ENCODE measurements at places on chromosomes 1 and 21.

DNA sequence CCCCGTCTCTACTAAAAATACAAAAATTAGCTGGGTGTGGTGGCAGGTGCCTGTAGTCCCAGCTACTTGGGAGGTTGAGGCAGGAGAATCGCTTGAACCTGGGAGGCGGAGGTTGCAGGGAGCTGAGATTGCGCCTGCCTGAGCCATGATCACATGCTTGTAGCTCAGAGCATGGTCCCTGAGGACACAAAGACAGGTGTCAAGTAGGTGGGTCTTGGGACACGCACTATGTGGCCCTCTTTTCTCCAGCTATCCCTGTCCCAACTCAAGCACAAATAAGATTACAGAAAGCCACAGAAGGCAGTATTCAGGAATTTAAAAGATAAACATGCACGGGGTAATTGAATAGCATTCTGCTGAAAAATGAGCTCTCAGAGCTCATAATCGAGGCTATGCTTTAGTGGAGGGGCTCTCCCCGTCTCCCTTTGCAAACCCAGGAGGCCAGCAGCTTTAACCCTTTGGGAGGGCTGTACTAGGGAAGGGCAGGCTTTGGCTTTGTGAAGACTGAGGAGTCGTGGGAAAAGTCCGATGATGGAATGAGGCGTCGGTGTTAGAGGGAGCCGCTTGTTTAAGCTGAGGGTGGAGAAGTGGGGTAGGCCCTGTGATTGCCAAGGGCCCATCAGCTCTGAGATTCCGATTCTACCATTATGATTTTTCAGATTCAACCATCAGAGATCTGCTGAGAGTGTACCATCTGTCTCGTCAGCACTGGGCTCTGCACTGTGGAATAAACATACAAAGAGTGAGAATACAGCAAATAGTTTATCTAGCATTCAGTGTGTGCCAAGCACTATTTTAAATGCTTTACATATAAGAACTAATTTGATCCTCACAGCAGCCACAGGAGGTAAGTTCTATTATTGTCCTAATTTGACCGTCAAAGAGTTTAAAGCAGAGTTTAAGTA, 59.7 kb upstream of the CD34 start:
- DNase-seq: no peak

DNA sequence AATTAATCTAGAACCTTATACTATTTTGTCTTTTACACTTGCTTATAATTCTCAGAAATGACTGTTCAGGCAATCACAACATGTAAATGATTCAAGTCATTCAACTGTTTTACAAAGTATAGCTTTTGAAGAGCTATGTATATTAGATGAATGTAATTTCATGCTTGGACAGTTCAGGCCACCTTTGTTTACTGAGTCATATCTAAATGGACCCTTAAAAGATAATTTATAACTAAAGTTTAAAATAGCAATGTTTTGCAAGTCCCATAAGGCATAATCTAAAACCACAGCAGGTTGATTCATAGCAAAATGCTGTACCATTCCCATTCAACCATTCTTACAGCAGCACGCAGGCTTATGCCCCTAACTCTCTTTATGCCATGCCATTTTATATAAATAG, 64.8 kb downstream of the PIK3R3 start:
- no peak for DNase-seq

DNA sequence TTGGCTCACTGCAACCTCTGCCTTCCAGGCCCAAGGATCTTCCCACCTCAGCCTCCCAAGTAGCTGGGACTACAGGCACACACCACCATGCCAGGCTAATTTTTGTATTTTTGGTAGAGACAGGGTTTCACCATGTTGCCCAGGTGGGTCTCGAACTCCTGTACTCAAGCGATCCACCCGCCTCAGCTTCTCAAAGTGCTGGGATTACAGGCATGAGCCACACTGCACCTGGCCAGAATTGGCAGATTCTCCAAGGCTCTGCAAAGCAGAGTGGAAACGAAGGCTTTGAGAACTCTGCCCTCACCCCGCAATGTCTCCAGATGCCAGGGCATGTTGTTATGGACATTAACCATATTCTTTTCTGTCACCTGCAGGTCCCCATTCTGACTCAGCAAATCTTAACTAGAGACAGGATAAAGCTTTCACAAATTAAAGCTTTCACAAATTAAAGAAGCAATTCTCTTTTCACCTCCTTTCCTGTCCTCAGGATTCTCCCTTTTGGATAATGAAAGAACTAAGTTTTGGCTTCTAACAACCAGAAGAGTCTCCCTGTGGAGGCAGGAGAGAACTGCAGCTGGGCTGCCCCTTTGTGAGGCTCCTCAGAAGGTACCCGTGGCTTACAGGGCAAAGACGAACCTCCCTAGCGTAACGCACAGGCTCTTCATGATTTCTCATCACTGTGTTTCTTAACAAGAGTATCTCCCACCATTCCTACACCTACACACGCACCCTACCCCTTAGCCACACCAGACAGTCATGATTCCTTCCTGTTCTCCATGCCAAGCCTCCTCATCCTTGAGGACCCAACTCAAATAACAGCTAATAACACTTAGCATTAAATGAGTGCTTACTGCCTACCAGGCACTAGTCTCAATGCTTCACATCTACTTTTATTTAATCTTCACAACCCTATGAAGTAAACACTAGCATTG, 29.8 kb downstream of the GPA33 start:
- DNase-seq: no peak

DNA sequence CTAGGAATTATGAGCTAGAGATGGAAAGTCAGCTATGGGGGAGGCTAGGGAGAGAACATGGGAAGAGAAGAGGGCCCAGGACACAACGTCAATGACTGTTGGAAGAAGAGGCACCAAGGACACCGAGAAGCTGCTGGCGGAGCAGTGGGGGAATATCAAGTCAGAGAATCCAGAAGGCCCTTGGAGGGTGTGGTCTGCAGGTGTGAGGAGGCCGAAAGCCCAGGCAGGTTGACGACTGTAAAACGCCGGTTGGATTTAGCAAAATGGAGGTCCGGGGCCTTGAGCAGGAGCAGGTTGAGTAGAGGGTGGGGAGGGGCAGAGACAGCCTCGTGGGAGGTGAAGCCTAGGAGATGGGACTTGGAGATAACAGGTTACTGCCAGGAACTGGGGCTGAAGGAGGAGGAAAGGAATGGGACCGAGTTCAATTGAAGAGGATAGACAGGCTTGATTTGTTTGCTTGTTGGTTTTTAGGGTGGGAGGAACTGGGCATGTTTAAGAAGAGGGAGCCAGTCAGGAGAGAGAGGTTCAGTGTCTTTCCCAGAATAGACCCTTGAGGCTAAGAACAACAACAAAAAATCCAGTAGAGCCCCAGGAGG, 35.1 kb downstream of the EDN2 start:
- no peak for DNase-seq

DNA sequence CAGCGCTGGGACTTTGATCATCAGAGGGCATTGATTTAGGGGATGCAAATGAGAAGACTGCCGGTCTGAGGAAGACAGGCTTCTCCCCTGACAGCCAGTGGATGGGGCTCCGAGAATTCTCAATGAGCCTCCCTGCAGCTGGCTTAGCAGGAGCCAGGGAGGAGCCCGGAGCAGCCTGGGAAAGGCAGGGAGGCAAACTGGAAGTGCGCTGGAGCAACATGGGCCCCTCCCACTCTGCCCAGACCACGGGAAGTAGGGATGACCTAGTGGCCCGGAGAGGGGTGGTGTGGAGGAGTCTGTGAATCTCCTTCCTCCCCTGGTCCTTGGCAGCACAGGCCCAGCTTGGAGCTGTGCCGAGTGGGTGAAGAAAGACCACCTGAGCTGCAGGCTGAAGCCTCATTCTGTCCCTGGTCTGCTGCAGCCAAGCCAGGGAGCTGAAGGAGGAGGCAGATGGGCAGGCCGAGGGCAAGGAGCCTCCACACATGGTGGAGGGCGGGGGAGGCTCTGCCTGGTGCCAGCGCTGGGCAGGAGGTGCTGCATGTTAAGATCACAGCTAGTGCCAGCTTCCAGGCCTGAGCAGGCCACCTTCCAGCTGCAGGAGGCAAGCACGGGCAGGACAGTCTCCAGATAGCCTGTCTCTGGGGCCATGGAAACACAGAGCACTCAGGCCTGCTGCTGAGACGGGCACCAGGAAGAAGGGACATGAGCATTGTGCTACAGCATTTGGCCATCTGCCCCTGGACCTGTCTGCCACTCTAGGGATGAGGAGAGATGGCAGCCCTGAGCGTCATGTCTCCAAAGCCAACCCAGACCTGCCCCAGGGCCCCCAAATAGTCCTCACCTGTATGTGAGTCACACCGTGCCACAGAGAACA, 12.2 kb upstream of the CLSTN1 start:
- DNase-seq: peak; percentile 80

DNA sequence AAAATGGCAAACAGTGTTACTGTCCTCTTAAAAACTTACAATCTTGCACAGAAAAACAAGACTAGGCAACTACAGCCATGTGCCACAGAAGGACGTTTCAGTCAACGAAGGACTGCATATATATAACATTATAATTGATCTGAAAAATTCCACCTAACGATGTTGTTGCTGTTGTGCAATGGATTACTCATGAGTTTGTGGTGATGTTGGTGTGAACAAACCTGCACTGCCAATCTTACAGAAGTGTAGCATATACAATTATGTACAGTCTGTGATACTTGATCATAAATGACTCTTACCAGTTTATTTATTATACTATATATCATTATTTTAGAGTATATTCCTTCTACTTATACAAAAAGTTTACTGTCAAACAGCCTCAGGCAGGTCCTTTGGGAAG, 6.8 kb upstream of the VAMP4 start:
- no peak for DNase-seq

DNA sequence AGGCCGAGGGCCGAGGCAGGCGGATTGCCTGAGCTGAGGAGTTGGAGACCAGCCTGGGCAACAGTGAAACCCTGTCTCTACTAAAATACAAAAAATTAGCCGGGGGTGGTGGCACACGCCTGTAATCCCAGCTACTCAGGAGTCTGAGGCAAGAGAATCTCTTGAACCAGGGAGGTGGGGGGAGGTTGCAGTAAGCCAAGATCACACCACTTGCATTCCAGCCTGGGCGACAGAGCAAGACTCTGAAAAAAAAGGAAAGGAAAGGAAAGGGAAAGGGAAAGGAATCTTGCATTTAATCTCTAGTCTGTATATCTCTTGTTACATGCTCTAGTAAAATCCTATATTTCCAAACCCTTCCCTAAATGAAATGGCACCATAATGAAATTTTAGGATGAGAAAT, 328.3 kb upstream of the ADGRL2 start:
- no peak for DNase-seq

DNA sequence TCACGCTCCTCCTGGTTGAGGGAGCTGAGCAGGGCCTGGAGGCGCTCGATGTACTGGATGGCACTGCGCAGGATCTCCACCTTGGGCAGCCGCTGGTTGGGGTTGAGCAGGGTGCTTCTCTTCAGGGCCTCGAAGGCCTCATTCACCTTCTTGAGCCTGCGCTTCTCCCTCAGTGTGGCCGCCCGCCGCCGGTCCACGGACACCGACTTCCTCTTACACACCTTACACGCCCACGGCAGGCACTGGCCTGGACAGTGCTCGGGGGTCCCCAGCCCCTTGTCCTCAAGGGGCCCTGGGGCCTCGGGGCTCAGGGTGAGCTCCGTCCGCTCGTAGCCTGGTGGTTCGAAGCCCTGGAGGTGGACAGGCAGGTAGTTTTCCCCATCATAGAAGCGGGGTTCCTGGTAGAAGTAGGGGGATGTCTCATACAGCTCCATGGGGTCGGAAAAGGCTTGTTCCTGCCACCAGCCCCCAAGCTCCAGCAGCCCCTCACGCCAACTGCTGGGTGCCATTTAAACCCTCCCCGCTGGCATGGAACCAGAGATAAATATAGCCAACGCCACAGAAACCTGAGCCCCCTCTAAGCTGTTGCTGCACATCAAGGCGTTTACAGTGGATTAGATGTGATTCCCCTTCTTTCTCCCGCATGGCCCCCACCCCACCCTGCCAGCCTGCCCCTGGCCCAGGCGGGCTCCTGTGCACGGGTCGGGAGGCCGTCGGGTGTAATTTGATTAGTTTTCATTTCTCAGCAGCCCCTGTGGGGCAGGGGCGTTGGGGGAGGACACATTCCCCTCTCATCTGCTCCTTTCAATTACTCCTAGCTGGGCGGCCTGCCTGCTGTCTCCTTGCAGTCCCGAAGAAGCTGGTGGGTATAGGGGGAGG, at the start of gene MYOG:
Gene MYOG, minus strand, starts transcription at position 485 of the 879 bp plus-strand sequence. Its CDS starts 51 bp downstream, at position 434.
- DNase-seq: no peak

DNA sequence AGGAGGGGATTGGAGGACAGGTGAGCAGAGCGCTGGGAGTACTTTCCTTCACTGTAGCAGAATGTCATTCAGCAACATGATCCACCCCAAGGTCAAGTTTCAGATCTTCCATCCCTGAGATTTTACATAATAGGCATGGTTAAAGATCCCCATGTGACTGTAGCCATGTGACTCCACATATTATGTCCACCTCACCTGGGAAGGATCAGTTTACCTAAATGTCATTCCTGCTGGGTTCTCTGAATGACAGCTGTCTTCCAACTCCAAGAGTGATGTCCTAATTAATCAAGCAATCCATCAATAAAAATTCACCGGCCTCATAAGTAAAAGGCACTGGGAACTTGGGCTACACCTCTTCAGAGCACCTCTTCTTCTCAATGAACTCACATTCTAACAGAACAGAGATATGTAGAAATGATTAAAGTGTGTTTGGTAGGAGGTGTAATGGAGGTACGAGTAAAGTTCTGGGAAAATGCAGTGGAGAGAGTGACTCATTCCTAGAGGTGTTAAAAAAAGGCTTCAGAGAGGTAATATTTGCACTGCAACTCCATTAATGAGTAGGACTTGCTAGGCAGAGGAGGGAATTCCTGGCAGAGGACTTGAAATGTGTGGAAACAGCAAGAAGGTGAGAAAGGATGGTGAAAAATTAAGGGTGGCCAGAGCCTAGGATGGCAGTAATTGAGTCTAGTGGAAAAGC, 22.2 kb upstream of the MAPKAPK2 start:
- no peak for DNase-seq

- peak; percentile 86 for DNase-seq
Measured at GRCh38 chr1:41513383-41513735, 28.9 kb upstream of the EDN2 start.

- no peak for DNase-seq
Measured at GRCh38 chr1:69739251-69739605, 171.5 kb downstream of the LRRC7 start.

- DNase-seq: no peak
Measured at GRCh38 chr1:229952670-229953520, 114.1 kb upstream of the GALNT2 start.

- no peak for DNase-seq
Measured at GRCh38 chr21:33300701-33301631, 23.8 kb upstream of the IFNAR1 start.

DNA sequence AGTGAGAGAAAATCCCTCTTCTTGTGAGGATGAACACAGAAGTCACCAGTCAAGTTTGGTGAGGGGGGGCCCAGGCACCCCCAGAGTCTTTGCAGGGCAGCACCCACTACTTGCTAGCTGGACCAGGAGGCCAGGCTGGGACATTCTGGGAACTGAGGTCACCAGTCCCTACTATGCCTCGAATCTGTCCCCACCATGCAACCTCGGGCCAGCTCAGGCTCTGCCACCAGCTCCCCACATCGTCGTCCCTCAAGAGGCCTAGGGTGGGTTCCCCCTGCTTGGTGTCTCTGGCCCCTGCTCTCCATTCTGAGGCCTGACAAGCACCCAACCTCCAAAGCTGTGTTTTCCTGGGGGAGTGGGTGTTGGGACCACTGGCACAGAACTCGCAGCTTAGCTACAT, 22.2 kb upstream of the ZNF678 start:
- DNase-seq: no peak
